Stimulated activated CD4-positive, alpha-beta T cell treated with anti-CD3 and anti-CD28 coated beads, Interleukin-15, amount 100 ng/mL, for 24 hours (primary cell): ENCODE measurements at places on chromosomes 2 and 18.

DNA sequence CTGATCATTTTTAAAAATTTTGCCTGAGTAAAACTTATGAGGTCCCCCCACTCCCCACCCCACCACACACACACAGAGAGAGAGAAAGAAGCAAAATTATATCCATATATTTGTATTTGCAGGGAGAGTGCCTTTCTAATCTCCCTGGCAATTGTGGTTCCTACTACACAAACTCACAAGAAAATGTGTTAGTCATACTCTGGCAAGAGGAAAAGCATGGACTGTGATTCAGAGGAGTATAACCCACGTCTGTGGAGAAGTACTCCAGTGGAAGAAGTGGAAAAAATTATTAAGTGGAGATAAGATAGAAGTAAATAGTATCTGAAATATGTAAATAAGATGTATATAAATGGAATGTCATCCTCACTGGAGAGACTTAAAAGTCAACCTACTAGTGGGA, 114.0 kb downstream of the DSEL start:
- DNase-seq: no peak

- peak; percentile 59 for DNase-seq
Measured at GRCh38 chr2:36356298-36356989, 866 bp downstream of the CRIM1 start.

- peak; percentile 59 for DNase-seq
Measured at GRCh38 chr2:224638301-224638823, 53.2 kb upstream of the CUL3 start.

DNA sequence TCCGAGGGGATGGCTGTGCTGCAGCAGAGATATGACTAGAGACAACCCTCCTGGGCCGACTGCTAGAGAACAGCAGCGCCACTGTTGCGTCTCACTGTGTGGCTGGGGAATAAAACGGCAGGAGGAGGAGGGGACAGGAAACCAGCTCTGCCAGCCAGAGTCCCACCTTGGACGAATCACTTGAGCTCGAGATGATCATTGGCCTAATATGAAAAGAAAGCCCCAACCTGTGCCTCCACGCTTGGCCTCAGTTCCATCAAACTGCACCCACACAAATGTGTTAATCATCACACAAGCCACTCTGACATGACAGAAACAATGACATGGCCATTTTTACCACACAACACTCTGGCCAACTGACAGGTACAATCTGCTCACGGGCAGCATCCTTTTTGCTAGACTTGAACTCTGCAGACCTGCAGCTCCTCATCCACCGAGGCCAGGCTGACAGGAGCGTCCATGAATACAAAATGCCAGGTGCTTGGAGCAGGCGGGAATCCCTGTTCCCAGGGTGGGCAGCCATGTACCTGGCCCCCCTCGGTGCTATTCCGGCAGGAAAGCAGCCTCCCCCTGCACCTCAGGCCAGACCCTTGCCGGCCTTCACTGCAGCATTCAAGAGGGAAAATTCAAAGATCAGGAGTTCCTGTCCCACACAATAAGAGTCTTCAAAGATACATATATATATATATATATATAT, 52.3 kb downstream of the PARD6G start:
- DNase-seq: no peak

DNA sequence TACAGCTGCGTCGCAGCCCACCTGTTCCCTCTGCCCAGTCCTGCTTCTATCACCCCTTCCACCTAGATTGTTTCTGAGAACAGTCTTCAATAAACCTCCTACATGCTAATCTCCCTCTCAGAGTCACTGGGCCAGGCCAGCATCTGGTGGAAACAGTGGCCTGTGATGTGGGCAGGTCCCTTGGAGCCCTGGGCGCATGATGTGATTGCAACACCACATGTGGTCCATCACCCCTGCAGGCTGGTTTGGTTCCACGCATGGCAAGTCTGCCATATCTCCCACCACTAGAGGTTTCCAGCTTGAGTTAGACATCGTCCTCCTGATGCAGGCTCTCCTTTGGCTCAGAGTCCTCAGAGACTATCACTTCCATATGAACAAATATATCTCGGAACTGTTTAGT, 83.5 kb downstream of the PRKCE start:
- no peak for DNase-seq

GRCh38 chr2:132562245-132562644, 107.8 kb downstream of the LYPD1 start:
- DNase-seq: no peak

- no peak for DNase-seq
Measured at GRCh38 chr2:127954857-127955256, 69.1 kb upstream of the AMMECR1L start.

DNA sequence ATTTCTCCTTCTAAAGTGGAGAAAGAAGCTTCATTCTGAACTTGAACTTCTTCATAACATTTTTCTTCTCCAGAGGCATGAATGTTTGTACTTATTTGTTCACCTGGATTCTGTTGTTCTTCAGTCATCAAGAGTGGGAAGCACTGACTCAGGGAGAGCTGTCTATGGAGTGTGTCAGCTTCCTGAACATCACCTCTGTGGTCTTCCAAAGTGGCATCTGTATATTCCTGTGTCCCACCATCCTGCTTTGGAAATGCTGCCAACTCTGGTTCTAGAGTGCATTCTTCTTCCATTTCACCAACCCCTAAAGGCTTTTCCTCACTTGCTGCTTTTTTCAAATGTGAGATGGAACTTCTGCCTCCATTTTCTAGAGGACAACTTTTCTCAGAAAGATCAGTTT, 59.5 kb downstream of the TTN start:
- DNase-seq: no peak

DNA sequence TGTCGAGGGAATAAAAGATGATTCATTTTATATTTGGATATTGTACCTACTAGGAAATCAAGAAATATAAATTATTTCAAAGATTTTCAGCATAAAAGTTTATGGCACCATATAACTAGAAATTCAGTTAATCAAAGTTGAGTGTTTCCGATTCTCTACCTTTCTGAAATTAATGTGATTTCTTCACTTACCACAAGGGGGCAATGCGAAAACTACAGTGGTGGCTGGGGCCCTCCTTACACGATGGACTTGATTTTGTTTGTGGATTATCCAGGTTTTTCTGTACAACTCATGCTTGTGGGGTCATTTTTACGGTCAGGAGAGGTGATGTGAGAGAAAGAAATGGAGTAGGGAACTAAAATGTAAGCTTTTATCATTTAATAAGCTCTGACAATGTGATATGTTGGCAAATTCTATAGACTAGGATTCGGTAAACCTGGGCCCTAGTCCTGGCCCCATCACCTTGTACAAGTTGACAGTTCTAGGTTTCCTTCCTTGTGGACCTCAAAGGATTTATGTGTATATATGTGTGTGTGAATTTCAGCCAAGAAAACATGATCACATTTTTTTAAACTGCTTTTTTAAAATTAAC, 47.6 kb downstream of the G6PC2 start:
- peak; percentile 7 for DNase-seq

DNA sequence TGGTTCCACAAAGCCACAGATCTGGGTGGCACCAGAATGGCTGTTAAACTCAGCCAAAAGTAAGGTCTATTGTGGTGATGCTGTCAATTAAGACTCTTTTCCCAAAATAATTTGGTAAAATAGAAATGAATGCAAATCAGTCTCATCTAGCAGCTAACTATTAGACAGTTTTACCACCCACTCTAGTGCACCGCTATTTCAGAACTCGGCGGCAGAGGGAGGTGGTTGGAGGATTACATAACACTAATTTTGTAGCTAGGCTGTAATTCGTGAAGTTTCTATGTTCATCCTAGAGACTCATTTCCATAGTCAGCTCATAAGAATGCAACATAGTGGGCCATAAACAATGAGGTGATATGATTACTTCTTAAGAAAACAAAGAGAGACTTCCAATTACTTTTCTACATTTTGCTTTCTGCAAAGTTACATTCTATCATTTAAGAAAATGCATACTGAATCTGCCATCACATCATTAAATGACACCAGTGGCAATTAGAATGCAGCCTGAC, 413.8 kb downstream of the FBXO15 start:
- DNase-seq: no peak

- no peak for DNase-seq
Measured at GRCh38 chr18:52370841-52371240, 30.8 kb downstream of the DCC start.

DNA sequence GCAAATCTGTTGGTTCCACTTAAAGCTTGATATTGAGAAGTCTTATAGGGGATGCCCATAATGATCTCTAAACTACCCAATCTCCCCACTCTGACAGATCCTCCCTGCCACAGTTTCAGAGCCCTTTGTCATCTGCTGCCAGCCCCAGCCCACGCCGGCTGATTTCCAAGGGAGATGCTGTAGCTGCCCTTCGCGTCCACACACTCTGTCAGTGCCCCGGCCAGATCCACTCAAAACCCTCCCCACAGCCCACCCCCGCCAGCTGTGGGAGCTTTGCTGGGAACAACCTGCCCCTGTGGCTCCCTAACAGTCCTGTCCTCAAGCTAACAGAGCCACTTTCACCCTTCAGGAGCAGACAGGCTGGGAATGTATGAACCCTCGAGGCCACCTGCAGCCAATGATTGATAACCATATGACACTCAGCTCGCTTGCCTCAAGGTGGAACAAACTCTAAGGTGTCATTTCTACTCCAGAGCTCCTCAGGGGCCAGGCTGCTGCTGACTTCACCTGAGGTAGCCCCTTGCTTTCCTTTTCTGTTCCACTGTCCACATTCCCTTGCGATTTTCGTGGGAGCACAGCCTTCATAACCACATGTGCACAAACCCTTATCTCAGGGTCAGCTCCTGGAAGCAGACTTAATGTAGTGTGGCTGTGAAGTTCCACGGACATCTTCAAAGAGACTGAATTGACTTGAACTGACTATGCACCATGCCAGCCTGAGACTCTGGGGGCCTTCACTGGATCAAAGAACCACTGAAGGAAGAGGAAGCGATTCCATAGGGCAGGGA, 92.6 kb upstream of the LGALSL start:
- DNase-seq: no peak

GRCh38 chr2:45052388-45052928, 43.2 kb upstream of the SIX2 start:
- no peak for DNase-seq

DNA sequence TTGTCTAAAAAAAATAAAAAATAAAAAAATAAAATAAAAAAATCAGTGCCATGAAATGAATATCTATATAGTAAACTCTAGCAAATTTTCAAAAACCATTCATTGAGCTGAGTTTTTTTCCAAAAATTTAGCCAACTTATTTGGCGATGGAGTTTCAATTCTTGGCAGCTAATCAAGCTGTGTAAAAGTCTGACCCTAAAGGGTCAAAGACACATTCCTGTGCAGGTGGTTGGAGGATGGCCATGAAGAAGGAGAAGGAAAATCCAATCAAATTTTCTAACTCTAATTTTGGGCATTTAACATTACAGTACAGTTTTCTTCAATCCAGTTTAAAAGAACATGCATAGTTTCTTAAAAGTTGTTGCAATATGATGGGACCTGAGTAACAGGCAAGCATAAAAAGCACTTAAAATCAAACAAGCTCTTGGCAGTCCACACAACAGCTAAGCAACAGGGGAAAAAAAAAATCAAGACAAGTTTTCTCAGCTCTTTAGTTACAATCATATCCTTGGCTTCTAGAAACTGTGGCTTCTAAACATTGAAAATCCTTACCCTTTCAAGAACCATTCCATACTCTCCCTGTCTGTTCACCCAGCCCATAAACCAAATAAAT, 54.5 kb downstream of the ACVR1 start:
- DNase-seq: no peak

- DNase-seq: no peak
Measured at GRCh38 chr2:107148055-107148454, 262.1 kb upstream of the ST6GAL2 start.

DNA sequence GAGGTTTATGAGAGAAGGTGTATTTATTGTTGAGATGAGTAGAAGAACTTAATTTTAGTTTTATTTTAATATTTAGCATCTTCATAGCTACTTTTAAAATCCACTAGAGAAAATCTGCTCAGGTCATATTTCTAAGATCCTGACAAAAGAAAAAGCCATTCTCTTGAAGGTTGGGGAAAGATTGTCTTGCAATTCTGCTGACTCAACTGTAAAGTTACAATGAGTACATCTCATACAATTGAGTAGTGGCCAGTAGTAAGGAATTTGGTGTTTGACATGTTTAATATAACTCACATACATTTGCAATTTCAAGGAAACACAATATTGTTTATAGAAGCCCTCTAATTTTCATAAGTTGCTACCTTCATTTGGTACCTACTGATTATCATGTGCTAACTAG, 344.5 kb downstream of the LRRTM1 start:
- no peak for DNase-seq

DNA sequence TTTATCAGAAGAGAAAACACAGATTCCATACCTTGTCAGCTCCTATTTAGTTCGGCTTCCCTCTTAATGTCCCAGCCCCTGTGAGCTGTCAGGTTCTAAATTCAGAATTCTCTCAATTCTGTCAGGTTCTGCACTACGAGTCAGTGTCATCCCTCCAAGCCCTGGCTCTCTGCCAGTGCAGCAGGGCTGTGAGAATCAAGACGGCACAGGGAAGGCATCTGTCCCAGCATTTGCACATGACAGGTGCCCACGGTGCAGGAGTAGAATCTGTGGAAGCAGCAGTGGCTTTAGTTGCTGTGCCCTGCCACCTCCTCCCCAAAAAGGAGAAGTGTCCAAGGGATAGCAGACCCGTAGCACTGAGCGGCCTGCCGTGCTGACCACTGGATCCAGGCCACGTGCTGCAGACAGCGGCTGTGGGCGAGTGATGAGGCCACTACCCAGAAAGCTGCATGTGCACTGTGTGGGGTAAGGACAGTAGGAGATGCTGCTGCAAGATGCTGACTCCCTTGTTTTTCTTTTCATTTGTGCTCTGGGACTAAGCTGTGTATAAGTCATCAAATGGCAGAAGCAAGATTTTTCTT, 12.8 kb downstream of the RBFA start:
- DNase-seq: no peak

DNA sequence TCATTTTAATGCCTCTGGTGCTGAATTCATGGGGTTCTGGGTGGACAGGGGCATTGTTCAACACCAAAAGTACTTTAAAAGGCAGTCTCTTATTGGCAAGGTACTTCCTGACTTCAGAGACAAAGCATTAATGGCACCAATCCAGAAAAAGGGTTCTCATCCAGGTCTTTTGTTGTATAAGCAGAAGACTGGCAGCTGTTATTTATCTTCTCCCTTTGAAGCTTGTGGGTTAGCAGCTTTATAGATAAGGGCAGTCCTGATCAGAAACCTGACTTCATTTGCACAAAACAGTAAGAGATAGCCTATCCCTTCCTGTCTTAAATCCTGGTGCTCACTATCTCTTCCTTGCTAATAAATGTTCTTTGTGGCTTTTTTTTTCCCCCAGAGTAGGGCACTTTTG, 68.8 kb downstream of the VPS54 start:
- DNase-seq: no peak

GRCh38 chr18:76935722-76936337, 113.5 kb downstream of the ZNF236 start:
- no peak for DNase-seq

DNA sequence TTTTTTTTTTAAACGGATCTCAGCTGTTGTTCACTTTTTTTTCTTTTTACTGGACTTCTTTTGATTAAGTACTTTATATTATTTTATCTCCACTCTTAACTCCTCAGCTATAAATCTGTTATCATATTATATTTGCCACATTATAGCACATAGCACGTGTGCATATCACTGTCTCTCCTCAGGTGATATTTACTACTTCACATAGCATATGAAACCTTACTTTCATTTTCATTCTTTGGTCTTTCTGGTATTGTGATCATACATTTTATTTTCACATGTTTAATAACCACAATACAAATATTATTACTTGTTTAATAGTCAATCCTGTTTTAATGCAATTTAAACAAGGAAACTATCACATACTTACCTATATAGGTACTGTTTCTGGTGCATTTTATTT, 993.1 kb upstream of the TMEFF2 start:
- DNase-seq: no peak
